CD4-positive, alpha-beta T cell treated with Interleukin-4 for 4 hours (primary cell): ENCODE measurements at places on chromosomes 2 and 18.

DNA sequence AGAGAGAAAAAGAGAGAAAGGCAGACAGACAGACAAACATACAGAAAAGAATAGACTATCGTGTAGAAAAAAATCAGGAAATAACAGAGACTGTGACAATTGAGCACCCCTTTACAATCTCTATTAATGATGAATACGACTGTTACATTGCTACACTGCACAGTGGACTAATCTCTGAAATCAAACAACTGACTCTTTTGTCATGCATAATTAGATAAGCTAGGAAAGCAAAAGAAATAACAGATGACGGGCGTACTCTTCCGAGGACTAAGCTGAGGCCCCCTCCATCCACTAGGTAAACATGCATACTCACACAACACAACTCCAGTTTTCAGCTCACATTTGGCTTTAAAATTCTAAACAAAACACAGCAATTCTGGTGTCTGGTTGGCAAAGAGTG, 267.0 kb downstream of the NOL4 start:
- DNase-seq = no peak

GRCh38 chr2:45743531-45744396, 92.3 kb downstream of the PRKCE start:
- no peak for DNase-seq

DNA sequence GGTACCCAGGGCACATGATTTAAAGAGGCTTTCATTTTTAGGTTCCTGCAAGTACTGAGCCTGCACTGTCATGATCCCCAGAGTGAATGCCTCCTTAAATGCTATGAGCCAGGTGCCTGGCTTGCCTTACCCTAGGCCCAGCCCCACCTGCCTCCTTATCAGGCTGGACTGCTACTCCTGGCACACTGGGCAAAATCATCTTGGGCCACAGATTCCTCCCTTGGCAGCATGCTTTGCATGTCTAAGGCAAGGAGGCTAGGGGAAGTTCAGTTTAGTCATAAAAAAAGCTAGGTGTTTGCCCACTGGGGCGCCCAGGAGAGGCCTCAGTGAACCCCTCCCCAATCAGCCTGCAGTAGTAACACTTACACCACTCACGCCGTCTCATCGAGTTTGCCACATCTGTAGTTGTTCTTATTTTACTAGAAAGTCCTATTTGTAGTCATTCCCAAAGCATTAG, 45.1 kb downstream of the LBH start:
- DNase-seq = no peak

GRCh38 chr2:118842661-118843482, 4.6 kb downstream of the EN1 start:
- no peak for DNase-seq

DNA sequence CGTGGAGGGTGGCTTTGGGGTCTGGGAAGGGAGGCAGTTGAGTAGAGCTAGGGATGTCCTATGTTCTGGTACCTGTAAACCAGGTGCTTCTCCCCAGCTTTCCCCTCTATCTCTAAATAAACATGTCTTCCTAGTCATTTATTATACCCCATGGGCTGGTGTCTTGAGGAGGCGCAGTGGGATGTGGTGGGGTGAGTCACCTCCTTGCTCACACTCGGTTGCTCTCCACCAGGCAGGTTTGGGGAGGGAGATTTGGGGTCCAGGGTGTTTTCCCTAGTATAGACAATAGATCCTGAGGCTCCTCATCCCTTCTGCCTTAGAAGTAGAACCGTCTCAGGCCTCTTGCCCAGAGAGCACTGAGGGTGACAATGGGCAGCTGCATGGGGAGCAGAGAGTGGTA, 5.1 kb downstream of the PSD4 start:
- DNase-seq = peak; percentile 43

- DNase-seq = no peak
Measured at GRCh38 chr2:43941359-43941758, 54.4 kb downstream of the LRPPRC start.

DNA sequence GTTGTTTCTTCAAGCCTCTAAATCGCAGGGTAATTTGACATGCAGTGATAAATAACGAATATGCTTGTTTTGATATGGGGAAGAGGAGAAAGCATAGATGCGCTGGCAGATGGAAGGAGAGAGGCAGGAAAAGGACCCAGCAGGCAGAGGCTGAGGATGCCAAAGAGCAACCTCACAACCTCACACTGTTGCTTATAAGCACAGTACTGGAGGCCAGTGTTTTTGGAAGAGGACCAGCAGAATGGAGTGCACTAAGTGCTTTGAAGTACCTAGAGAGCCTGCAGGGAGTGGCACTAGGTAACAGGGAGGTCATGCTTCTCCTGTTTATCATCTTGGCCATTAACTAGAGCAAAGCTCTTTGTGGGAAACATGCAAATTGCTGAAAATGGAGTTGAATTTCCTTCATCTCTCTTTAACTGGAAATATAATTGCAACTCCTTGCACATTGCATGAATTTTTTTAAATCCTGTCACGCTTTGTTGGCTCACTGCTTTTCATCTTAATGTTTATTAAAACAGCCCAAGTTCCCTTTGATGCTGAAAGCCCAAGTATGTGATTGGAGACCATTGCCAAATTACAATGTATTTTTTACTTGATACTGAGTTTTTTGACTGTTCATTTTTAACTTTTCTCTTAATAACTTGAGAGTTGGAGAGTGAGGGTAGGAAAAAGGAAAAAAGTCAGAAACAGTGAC, 236.4 kb downstream of the LRRTM1 start:
- no peak for DNase-seq
